ENCODE measurements at places on chromosomes 2 and 18. TPM values are rescaled to one million over a fixed set of nuclear protein-coding genes. Genes with fewer than 3 reads are reported as not detected.

- peak; percentile 42 for DNase-seq
- no peaks in the 10 kb centered on the region for H3K36me3 ChIP-seq
- no peak overlapping the region for H3K27ac ChIP-seq
Observed at GRCh38 chr2:238139196-238140039, 950 bp downstream of the KLHL30 start.

CD28 gene
- total RNA-seq, result 285 TPM

SAG gene
- 0.27 TPM for total RNA-seq

GRCh38 chr2:3042601-3043585, 334.7 kb downstream of the EIPR1 start:
- H3K4me3 ChIP-seq, result no peak overlapping the region
- no peaks in the 10 kb centered on the region for H3K36me3 ChIP-seq
- no peak for DNase-seq
- H3K27ac ChIP-seq, result no peak overlapping the region
- H3K4me1 ChIP-seq, result no peaks in the 10 kb centered on the region

DNA sequence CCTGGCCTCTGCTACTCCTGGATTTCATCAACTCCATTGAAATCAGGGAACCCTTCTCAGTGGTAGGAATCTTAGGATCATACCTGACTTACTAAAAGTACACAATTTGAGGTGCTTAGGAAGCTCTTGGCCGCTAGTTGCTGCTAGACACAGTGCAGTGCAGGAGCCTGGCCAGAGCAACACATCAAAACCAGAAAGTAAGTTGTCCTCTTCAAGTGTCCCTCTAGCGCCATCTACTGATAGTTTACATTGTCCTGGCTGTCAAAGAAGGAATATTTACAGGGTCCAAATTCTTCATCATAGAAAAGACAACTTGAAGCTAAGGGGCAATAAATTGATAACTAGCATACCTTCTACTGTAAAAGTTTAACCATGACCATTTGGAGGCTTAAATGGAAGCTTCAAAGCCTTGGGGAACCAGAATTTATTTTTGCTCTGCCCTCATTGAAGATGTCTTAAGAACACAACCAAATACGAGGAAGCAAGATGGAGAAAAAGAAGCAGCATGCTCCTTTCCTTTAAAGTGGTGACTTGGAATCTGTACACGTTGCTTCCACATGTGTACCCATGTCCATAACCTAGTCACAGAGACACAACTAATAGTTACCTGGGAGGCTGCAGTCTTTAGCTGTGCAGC, 889.1 kb upstream of the GCFC2 start:
- no peaks in the 10 kb centered on the region for H3K27me3 ChIP-seq
- no peaks in the 10 kb centered on the region for H3K4me1 ChIP-seq
- H3K27ac ChIP-seq, result no peak overlapping the region
- no peak overlapping the region for H3K4me3 ChIP-seq

HMSD gene
- total RNA-seq, result 19.5 TPM

All from activated CD4-positive, alpha-beta memory T cell treated with anti-CD3 and anti-CD28 coated beads for 36 hours (primary cell).